ENCODE measurements at places on chromosomes 1 and 21.

DNA sequence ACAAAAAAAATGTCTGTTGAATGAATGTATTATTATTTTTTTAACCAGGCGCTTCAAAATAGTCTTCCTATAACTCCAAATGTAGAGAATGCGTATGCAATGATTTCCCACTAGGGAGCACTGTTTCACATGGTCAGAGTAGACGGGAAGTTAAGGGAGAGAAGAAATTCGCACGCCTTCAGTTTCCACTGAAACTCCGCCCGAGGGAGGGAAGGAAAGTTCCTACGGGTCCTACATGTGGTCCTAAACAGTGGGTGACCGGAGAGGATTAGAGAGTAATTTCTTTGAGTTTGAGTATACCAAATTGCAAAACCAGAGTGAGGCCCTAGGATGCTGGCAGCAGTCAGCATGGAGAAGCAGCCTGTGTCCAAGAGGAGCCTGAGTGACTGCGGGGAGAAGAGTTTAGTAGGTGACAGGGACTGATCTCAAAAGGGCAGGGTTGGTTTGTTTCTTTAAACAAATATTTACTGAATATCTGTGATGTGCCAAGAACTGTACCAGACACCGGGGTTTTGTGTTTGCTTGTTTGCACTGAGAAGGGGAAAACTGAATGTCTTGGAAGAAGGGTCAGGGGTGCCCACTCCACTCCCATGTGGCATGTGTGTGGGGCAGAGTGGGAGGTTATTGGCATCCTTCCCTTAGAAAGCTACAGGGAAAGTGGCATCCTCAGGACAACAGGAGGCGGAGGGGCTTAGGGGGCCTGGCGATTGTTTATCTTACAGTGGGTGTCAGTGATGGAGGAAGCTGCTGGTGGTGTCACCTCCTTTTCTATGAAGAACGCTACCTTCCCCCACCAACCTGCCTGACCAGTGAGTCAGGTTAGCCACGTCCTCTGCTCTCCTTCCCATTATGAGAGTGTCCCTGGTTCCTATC lies 22.8 kb downstream of the RNU5D-1 start:
- peak; percentile 15 for DNase-seq

GRCh38 chr1:184866586-184866985 lies 107.7 kb downstream of the NIBAN1 start:
- no peak for DNase-seq

GRCh38 chr1:15963968-15964648 lies 11.8 kb downstream of the ZBTB17 start:
- DNase-seq = no peak

DNA sequence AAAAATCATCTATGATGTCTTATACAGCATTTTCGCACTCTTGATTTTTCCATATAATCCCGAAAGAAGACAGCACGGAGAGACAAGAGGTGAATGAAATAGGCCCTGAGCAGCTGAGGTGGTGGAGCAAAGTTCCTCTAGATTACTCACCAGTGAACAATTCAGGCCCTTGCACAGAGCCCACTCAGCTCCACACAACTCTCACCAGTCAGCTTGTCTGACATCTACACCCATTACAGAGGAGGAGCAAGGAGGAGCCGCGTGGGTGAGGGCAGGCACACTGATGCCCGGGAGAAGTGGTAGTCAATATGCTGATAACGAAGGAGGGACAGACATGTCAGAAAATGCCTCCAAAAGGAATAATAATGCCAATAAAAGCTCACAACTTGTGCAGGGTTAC lies 59.9 kb downstream of the DNM3 start:
- DNase-seq = no peak

DNA sequence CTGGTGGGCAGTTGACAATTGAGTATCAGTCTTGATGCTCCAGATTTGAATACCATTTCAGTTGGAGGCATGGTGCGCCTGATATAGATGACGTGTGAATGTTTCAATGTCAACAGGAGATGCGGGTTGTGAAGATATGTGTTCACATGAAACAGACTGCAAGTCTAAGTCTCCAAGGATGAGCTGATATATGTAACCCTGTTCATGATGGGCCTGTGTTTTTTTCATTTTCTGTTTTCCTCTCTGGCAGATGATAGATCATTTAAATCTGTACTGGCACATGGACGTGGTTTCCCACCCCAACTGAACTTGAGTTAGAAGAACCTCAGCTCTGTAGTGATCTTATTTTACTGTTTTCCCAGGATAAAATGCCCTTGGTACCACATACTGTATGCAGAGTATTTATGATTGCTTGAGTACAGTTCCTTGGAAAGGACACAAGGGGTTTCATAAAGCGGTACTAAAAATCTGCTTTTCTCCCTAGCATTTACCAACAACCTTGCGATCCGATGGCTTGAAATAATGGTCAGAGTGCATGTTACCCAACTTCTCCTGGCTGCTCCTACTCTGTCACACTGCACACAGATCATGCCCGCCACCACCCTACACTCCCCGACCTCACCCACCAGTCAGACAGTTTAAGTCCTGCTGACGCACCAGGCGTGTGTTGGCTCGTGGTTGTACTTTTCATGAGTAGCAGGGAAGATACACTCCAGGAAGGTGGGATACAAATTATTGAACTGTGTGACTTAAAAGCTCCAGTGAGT lies 131.1 kb downstream of the NFIA start:
- DNase-seq = no peak

DNA sequence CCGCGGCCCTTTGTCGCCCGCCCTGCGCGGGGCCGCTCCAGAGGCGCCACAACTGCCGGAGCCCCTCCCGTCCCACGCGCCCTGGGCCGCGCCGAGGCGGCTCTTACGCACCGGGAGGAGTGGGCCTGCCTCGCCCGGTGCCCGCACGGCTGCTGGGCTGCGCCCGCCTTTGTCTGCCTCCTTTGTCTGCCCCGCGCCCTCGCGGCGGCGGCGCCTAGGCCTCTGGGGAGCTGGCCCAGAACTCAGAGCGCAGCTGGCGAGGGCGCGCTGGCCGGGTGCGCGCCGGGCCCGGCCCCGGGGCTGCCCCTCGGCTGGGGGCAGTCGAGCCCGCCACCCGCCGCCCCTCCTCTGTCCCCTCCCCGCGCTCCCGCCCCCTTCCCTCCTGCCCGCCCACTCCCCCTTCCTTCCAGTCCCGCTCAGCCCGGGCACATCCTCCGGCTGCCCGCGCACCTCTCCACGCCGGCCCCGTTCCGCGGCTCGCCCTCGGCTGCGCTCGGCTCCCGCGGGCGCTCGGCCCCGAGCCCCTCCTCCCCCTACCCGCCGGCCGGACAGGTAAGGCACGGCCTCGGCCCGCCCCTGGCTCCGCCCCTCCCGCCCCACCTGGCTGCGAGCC lies at the start of gene DRAXIN:
Gene DRAXIN, plus strand, starts transcription at position 409 of the 613 bp plus-strand sequence. CDS start 14,549 bp downstream, outside the sequence.
- no peak for DNase-seq

GRCh38 chr1:234260578-234260977 lies 112.7 kb upstream of the COA6 start:
- DNase-seq = no peak

DNA sequence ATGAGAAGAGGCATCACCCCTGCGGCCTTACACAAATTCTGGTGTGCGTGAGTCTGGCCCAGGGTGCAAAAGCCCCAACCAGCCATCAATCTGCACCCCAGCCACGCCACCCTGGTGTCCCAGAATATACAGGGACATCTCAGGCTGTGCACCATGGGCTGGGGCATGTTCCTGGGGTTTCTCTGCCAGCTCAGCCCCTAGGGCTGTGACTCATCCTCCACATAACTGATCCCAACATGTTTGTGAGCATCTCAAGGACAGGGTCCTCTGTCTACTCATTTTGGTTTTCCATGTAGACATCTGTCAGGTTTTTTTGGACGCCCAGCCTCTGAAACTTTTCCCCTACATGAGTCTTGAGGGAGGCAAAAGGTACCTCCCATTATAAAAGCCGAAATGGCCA lies 511 bp downstream of the ZNF683 start:
- no peak for DNase-seq

DNA sequence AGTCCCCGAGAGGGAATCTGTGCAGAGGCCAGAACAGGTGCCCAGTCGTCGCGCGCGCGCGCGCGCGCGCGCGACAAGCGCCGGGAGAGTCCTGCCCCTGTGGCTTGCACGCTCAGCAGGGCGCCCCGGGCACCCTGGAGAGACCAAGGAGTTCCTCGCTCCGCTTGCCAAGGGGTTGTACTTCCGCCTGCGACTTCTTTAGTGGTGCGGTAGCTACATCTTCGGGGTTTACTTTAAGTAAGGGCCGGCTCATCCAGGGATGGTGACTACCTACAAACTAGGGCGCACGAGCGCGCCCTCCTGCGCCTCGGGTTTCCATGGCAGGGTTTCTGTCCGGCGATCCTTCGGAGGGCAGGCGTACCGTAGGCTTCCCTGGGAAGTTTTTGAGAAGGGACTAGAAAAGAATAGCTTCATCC lies 1.4 kb downstream of the LHX4 start:
- DNase-seq = no peak

GRCh38 chr1:108072212-108072611 lies 107.2 kb upstream of the VAV3 start:
- DNase-seq = no peak

- DNase-seq = no peak
Measured at GRCh38 chr1:109808703-109809102, 45.0 kb upstream of the EPS8L3 start.

- no peak for DNase-seq
Measured at GRCh38 chr1:48069662-48070395, 72.6 kb upstream of the TRABD2B start.

GRCh38 chr1:48920851-48921250 lies 144.2 kb upstream of the BEND5 start:
- DNase-seq = no peak

DNA sequence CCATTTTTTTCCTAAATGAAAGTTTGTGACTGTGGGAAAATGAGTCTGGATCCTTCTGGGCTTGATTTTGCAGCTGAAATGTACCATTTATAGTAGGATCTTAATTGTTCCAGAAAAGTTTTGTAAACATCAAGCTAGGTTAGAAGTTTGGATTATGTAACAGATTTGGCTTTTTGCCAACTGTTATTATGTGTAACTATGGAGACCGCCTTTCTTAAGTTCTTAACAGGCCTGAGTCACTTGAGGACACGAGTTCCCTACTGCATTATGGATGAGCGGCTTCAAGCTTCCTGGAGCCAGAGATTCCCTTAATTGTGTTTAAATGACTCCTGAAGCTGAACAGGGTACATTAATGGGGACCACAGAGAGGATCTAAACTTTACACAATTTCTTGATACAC lies 22.2 kb downstream of the SLC25A33 start:
- peak; percentile 75 for DNase-seq

DNA sequence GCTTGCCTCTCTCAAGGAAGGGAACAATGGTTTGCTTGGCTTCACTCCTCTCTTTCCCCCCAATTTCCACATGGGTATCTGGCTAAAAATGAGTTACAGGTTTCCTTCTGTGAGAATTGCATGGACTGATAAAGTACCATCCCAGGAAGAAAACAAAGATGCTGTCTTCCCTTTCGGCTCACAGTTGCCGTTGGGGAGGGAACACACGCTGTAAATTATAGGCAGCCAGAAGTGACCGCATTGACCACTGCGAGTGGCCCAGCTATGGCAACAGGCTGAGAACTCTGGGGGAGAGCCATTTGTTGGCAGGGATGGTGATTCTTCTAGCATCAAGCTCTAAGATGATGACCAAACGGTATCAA lies 2.9 kb downstream of the RUNX1 start:
- DNase-seq = no peak

DNA sequence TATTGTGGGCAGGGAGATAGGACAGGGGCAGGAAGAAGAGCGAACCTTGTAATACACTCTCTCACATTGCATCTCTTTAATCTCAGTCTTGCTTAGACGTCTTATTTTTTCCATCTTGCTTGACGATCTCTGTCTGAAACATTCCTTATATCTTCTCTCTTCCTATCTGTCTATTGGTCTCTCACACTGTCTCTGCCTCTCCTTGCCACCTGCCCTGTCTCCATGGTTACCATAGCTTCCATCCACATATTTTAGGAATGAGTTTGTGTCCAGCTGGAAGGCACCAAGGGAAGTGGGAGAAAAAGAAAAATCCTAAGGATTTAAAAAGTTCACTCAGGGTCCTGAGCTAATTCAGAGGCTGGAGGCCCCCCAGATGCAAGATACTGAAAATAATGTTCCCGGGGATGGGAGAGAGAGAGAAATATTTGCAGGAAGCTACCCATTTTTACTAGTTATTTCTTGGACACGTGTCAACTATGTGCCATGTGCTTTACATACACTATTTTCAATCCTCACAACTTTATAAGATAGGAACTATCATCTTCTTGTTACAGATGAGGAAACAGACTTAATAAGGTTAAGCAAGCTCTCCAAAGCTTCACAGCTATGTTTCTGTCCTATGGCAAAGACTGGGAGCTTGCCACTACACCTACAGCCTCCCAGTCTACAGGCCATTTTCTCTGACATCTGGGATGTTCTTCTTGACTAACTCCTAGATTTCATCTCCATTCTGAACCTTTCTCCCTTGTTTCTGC lies 933 bp downstream of the ANKRD34A start:
- no peak for DNase-seq

All from brain pericyte (primary cell).